ENCODE measurements at places on chromosomes 11 and 22.

DNA sequence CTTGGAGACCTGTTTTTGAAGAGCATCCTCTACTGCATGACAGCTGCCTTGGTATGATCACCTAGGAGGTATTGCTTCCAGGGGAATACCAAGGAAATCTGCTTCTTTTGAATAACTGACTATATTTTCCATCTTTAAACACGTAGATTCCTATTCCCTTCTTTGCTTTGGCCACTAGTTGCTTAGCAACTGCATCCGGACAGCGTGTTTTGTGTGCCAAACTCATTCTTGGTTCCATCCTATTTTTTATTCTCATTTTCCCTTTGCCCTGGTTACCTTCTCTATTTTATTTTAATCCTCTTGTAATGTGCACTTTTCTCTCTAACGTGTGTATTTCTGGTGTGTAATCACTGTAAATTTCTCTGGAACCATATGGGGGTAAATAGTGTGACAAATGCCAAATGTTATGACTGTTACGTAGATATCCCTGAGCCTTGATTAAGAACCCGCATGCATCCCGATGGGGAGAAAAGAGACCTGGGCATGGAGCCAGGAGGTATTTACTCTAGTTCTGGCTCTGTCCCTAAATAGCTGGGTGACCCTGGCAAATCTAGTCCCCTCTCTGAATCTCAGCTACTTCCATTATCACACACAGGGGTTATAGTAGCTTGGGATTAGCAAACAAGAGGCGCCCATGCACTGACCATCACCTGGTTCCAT, 241.7 kb downstream of the MIAT start:
- DNase-seq: no peak

GRCh38 chr11:63813563-63814382, 517 bp downstream of the SPINDOC start:
- DNase-seq: no peak

DNA sequence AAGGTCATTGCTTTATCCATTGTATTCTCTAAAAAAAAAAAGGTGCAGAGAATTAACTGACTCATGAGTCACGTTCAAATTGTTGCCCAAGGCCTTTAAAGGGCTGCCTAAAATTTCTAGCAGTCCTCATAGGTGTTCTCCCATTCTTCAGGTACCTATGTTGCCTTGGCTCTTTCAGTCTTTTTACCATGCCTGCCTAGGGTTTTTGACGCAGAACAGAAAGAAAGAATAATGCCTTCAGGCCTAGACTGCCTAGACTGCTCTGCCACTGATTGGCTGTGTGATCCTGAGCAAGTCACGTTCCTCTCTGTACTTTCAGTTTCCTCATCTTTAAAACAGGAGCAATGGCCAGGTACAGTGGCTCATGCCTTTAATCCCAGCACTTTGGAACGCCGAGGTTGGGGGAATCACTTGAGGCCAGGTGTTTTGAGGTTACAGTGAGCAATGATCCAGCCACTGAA, 21.5 kb downstream of the CTSC start:
- DNase-seq: no peak

DNA sequence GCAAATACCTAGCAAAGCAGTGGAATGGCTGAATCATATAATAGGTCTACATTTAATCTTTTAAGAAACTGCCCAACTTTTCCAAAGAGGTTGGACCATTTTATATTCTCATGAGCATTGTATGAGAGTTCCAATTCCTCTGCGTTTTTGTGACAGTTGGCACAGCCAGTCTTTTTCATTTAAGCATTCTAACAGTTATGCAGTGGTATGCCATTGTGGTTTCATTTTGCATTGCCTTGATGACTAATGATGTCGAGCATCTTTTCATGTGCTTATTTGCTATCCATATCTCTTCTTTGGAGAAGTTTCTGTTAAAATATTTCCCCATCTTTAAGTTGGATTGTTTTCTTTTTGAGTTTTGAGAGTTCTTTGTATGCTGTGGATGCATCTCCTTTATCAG, 38.7 kb downstream of the EIF3F start:
- no peak for DNase-seq

GRCh38 chr11:61414547-61414946, 15.2 kb downstream of the CPSF7 start:
- no peak for DNase-seq

DNA sequence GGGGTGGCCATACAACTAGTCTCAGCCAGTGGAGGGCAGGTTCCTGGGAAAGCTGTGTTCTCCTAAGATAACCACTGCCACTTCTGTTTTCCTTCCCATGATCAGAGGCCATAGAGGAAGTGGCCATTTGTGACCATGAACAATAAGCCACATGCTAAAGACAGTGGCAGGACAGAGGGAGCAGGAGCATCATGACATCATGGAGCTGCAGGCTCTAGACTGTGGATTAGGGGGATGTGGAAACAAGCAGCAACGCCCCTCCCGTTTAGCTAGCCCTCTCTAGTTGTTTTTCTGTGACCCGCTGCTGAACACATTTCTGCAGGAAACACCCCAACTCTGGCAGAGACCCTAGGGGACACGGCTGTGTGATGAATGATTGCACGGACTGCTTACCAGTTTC, 195.0 kb upstream of the NECTIN1 start:
- no peak for DNase-seq

DNA sequence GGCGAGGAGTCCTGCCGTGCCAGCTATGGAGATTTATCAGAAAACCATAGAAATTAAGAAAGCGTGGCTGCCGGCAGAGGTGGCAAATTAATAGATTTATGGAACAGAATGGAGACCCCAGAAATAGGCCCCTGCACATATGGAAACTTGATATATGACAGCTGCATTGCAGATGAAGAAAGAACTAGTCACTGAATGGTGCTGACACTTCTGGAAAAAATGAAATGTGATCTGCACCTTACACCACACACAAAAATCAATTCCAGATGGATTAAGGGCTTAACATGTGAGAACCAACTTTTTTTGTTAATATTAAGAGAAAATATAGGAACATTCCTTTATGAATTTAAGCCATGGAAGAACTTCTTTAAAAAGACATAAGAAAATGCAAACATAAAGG, 40.3 kb upstream of the TSKU start:
- DNase-seq: no peak

DNA sequence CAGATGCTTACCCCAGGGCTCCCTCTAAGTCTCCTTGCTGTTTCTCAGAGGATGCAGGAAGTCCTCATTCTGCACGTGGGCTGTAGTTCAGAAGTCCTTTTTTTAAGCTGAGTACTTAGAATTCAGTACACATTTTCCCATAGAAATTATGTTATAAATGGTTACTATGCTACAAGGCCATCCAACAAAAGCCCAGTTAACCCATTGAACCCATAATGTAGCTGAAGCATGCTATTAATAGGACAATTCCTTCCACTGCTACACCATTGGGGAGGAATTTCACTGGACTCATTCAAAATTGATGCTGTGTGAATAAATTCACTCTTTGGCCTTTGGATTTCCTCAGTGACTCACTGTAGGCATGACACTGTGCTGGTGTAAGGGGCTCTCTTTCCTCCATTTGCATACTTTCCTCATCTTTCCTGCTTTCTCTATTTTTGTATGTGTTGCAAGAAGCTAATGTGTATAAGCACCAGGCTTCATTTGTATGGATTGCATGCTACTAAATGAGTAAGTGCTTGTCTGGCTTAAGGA, 148.0 kb downstream of the NTM start:
- no peak for DNase-seq

- DNase-seq: no peak
Observed at GRCh38 chr22:33326540-33327295, 268.5 kb upstream of the SYN3 start.

DNA sequence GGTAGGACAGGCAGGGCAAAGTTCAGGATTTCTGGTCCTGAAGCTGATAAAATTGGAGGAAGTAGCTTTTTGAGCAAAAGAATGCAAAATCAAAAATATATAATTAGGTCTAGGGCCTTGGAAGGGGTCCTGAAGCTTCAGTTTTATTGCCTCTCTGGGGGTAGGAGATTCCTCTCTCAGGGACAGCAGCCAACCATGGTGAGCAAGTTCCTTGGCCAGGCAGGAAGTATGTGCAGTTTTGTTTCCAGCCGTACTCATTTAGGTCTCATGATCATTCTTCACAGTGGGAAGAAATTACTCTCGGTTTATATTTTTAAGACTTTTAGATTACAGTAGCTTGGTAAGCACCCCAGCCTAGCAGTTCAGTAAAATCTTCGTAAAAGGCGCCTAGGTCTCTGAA, 2.9 kb upstream of the RAB38 start:
- DNase-seq: no peak

- no peak for DNase-seq
Observed at GRCh38 chr11:111376181-111376871, 2.7 kb downstream of the POU2AF1 start.

DNA sequence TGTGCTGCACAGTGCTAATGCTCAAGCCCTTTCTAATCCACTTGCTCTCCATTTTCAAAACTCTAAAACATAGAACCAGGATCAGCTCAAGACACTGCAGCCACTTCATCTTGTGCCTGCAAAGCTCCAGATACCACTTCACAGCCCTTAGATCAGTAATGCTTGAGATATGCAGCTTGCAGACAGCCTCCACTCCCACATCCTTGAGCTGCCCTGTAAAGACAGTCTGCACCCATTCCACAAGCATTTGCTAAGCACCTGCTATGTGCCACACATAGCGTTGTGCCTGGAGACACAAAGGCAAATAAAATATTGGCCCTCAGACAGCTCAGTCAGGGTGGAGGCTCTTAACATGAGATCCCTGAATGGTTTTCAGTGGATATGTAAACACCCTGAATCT, 192.5 kb upstream of the SNX19 start:
- no peak for DNase-seq

DNA sequence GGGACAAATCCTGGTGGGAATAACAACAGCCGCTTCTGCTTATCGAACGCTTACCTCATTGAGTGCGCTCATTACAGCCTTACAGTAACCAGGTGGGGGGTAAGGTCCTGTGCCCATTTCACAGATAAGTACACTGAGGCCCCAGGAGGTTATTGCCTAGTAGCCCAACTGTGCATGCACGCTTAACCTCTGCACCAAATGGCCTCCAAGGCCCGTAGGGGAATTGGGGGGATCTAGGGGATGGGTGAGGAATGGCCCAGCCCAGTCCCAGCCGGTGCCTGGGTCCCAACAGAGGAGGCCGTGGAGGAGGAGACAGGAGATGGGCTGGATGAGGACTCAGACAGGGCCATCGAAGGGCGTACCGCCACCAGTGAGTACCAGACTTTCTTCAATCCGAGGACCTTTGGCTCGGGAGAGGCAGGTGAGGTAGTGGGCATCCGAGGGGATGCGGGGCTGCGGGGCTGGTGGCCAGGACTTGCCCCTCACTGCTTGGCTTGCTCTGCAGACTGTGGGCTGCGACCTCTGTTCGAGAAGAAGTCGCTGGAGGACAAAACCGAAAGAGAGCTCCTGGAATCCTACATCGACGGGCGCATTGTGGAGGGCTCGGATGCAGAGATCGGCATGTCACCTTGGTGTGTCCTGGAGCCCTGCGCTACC, 7.3 kb downstream of the F2 start:
- peak; percentile 50 for DNase-seq

DNA sequence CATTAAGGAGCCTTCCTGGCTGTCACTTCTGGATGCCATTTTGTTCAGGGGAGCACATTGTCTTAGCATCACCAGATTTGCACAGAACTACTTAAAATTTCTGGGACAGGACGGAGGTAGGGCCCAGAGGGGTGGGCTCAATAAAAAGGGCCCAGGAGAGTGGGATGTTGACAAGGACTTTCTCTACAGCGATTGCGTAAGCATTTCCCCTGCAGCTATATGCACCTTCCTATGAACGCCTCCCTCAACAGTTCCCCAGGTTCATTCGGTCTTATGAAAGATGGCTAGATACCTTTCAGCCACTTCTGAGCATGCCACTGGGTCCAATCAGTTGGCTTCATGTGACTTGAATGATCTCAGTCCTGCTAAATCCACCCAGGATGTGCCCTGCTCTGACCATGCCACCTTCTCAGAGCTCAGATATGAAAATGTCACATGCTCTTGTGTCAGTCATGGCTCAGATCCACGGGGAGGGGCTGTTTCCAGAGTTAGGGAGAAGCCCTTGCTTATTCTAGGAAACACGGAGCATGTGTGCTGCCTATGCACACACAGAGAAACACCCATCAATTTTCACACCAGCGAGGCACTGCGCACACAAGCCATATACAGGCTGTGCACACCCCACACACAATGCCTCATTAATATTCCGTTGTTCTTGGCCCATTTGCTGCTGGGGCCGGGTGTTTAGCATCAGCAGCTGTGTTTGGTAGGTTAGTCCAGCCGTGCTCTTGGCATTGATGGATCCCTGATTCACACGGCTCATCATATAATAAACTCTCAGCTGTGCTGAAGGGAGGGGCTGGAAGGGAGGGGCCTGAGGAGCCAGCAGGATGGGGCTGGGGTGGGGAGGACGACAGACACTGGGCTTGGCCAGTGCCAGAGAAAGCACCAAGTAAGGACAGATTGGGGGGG, 52.5 kb upstream of the NNMT start:
- no peak for DNase-seq

DNA sequence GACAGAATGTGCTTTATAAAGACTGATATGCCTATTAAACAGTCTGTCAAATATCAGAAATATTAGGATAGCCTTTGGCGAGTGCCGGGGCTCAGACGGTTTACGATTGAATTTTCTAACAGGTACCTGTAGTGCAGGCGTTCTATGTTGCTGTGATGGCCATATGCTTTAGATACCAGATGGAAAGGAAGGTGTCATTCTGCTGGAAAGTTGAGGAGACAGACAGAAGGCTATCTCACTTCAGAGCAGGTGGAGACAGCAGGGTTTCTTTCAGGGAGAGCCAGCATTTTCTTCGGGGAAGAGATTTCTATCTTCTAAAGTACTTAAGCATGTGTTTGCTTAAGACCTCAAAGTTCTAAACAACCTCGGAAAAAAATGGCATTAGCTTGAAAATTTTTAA, 415.4 kb downstream of the NTM start:
- no peak for DNase-seq

- no peak for DNase-seq
Observed at GRCh38 chr11:70783821-70784220, 385.5 kb downstream of the CTTN start.

DNA sequence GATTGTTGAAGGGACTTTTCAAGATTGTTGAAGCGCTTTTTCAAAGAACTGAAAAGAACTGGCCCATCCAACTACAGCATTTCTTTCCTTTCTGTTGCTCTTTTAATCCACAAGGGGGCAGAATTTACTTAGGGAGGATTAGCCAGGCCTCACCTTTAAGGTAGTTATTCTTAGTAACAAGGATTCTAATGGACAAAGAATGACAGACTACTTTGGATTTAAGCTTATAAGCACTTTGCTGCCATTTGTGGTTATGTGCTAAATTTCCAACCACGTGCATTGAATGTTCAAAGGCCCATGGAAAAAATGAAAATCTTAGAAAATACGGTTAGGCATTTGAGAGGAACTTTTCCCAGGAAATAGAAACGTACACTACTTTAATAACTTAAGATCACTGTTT, 49.5 kb upstream of the HSPA8 start:
- no peak for DNase-seq

GRCh38 chr22:46290843-46291785, 5.6 kb upstream of the GTSE1 start:
- DNase-seq: no peak

GRCh38 chr22:33666279-33666960, 253.9 kb downstream of the LARGE1 start:
- DNase-seq: no peak
